ENCODE measurements at places on chromosomes 7 and 10. TPM values are rescaled to one million over a fixed set of nuclear protein-coding genes. Genes with fewer than 3 reads are reported as not detected.

TRIM56 gene
- 18.8 TPM for total RNA-seq

- no peak for DNase-seq
Observed at GRCh38 chr10:30284865-30285594, 64.0 kb downstream of the MTPAP start.

- DNase-seq = no peak
Observed at GRCh38 chr10:24385776-24386175, 176.8 kb downstream of the KIAA1217 start.

DNA sequence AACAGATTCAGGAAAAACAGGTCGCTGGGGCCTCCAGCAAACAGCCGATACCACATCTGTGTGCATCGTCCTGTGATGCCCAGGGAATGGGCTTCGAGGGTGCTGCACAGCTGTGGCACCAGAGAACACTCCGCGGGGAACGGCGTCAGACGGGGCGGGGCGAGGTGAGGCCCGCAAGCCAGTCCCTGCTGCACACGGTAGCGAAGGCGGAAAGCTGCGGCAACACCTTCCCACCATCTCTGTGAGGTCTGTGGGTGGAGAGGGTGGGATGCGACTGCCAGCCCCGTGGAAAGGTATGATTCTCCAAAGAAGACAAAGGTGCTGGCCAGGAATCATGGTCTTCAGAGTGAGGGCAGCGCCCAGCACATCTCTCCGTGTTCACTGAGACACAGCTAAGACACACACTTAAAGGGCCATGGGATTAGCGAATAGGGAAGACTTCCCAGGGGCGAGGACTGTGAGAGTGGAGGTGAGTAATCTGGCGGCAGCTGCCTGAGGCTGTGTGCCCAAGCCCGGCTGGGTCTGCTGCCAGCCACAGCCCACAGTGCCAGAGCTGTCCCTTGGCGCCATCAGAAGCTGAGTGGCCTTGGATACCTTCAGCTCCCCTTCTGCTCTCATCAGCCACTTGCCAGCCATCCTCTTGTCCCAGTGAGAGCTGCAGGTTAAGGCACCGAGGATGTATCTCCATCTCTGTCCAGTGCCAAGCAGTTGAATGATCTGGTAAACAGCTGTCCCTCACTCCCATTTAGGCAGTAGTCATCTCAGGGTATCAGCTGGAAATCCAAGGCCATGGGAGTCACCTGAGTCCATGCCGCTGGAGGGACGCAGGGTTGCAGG, 17.6 kb downstream of the PRKAG2 start:
- DNase-seq = no peak
